Upper lobe of right lung (tissue), 1 donor: ENCODE measurements at places on chromosomes 3 and 15. TPM values are rescaled to one million over a fixed set of nuclear protein-coding genes. Genes with fewer than 3 reads are reported as not detected.

DNA sequence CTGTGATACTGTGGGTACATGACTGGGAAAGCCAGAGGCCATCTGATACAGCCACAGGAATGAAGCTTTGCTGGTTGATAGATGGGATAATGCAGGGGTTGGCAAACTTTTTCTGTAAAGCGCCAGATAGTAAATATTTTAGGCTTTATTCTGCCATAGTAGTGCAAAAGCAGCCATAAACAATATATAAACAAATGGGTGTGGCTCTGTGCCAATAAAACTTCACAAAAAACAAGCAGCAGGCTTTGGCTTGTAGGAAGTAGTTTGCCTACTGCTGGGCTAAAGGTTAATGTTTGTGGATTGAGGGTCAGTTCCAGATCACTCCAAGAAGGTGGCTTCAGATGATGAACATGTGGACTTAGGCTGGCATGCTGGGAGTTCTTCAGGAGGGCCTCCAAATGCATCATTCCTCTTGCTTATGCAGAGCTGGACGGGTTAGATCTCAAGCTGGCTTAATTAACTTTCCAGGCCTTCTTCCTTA is 305.7 kb downstream of the RPLP1 start:
- DNase-seq, result no peak

GRCh38 chr3:170780955-170781354 is 89.0 kb downstream of the RPL22L1 start:
- no peak for DNase-seq

- peak; percentile 57 for DNase-seq
These were observed 161.3 kb downstream of the KLF13 start for GRCh38 chr15:31487811-31488436.

DNA sequence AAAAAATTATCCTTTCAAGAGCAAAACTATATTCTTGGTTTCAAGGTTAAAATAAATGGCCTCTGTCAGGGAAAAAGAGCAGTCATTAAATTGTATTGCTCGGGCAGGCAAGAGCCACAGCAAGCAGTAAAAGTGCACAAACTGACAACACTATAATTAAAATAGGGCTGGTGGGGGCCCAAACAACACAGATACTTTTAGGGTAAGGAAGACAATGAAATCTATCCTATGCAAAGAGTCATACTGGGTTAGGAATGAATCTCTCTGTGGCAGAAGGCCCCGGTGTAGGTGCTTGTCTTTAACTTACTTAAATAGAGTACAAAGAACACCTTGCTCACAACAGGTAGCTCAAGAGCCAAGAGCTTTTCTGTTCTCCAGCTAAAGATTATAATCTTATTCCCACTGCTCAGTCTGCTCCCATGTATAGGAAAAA is 94.7 kb downstream of the DLG1 start:
- no peak for DNase-seq

DNA sequence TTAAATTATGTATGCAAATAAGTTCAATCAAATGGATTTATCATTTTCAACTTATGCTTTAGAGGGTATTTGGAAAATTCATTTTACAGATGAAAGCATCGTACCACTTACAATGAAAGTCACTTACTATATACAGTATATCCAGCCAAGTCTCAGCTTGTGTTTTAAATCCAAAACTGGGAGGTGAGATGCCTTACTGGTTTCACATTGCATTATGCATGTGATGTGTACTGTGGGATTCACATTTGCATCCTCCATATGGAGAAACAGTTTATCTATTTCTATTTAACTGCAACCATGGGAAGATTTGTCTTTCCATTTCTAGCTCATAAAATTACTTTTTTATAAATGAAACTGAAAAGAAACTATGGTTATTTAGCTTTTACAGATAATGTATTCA is 248.1 kb downstream of the CNTN3 start:
- DNase-seq, result no peak

DNA sequence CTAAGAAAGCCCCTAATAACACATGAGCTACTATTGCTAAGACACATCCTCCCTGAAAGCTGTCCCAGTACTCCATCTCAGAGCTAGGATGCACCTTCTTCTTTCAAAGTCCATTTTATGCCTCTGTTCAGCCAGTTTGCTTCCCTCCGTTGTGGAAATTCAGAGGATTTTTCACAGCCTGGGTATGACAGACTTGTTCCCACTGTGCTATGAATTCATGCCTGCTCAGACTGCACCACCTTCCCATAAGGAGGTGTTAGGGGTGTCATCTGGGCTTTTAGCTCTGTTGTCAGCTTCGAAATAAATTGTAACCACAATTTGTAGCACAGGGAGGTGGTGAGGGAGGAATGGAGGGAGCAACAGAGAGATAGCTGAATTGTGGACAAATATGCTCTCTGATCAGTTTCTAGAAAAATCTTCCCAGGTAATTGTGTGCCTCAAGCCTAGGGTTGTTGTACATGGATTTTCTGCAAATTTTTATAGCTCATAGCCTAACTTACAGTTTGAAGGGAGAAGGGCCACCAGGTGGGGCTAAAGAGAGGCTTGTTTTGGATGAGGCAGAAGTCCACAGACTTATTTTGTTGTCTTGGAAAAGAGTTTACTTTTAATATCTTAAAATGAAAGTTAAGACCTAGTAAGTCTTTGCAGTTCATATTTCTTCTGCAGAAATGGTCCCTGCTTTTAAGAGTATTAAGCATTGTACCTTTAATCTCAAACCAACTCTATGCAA is 462.0 kb downstream of the PDCD6IP start:
- DNase-seq, result no peak

- no peak for DNase-seq
These were observed 63.1 kb upstream of the NDN start for GRCh38 chr15:23750179-23750578.

- DNase-seq, result no peak
These were observed 19.0 kb upstream of the IL1RAP start for GRCh38 chr3:190494907-190495306.

The AVEN gene
- total RNA-seq, result 11.5 TPM
